Tibial artery (tissue), 4 donors: ENCODE measurements at places on chromosomes 3 and 15.

GRCh38 chr15:66941108-66941711 is 124.2 kb upstream of the SMAD3 start:
- H3K27me3 ChIP-seq, result no peaks in the 10 kb centered on the region
- H3K27ac ChIP-seq, result no peak overlapping the region
- no peaks in the 10 kb centered on the region for H3K36me3 ChIP-seq
- H3K4me3 ChIP-seq, result no peak overlapping the region
- DNase-seq, result peak; percentile 66

- DNase-seq, result no peak
- H3K4me3 ChIP-seq, result no peak overlapping the region
- no peaks in the 10 kb centered on the region for H3K27me3 ChIP-seq
- H3K4me1 ChIP-seq, result no peaks in the 10 kb centered on the region
- peaks cover 28% of the 10 kb centered on the region for H3K36me3 ChIP-seq
- no peak overlapping the region for H3K27ac ChIP-seq
These were observed 91.8 kb downstream of the LARS2 start for GRCh38 chr3:45480218-45480617.

GRCh38 chr3:125145751-125146475 is 66.6 kb downstream of the SLC12A8 start:
- no peak for DNase-seq
- no peaks in the 10 kb centered on the region for H3K36me3 ChIP-seq
- peaks cover 69% of the 10 kb centered on the region for H3K4me1 ChIP-seq
- H3K27me3 ChIP-seq, result no peaks in the 10 kb centered on the region

DNA sequence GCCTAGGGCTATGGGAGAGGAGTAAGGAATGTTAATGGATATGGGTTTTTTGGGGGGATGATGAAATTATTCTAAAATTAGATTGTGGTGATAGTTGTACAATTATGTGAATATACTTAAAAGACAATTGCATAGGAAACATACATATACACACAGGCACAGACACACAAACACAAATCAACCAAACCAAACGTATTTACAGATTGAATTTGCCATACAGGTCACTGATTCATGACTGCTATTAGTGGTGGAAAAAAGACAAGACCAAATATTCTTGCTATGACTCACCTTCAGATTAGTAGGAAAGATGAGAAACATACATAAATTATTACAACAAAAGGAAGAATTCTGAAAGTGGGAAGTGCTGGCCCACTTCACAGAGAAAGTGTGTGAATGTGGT is 85.3 kb downstream of the C3orf38 start:
- no peak overlapping the region for H3K27ac ChIP-seq
- no peaks in the 10 kb centered on the region for H3K27me3 ChIP-seq
- H3K4me3 ChIP-seq, result no peak overlapping the region
- no peak for DNase-seq

GRCh38 chr3:183584914-183585280 is 29.4 kb upstream of the KLHL6 start:
- no peak for DNase-seq
- no peak overlapping the region for H3K27ac ChIP-seq
- no peak overlapping the region for H3K4me3 ChIP-seq
- no peaks in the 10 kb centered on the region for H3K36me3 ChIP-seq

GRCh38 chr15:69340243-69340900 is 41.7 kb downstream of the PAQR5 start:
- no peak overlapping the region for H3K27ac ChIP-seq
- no peaks in the 10 kb centered on the region for H3K4me1 ChIP-seq
- no peak overlapping the region for H3K4me3 ChIP-seq

GRCh38 chr3:100270215-100270583 is 9.4 kb downstream of the TBC1D23 start:
- H3K36me3 ChIP-seq, result no peaks in the 10 kb centered on the region
- no peak overlapping the region for H3K4me3 ChIP-seq
- H3K27me3 ChIP-seq, result no peaks in the 10 kb centered on the region
- no peak for DNase-seq

DNA sequence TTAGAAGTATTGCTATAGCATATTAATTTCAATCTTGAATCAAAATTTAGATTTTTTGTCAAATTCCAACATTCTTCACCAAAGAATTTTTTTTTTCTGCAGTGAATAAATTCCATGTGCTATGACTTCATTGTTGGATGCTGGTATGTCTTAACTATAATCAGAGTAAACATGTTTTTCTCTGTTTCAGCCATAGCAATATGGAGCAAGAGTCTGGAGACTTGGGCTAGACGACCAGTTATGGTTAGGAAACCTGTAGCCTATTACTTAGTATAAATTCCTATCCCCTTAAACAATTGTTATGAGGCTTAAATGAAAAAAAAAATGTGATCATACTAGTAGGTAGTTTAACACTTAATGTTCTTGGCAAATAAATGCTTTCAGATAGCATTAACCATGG is 431.9 kb upstream of the FRG2C start:
- H3K27me3 ChIP-seq, result no peaks in the 10 kb centered on the region
- no peaks in the 10 kb centered on the region for H3K4me1 ChIP-seq
- no peaks in the 10 kb centered on the region for H3K36me3 ChIP-seq

DNA sequence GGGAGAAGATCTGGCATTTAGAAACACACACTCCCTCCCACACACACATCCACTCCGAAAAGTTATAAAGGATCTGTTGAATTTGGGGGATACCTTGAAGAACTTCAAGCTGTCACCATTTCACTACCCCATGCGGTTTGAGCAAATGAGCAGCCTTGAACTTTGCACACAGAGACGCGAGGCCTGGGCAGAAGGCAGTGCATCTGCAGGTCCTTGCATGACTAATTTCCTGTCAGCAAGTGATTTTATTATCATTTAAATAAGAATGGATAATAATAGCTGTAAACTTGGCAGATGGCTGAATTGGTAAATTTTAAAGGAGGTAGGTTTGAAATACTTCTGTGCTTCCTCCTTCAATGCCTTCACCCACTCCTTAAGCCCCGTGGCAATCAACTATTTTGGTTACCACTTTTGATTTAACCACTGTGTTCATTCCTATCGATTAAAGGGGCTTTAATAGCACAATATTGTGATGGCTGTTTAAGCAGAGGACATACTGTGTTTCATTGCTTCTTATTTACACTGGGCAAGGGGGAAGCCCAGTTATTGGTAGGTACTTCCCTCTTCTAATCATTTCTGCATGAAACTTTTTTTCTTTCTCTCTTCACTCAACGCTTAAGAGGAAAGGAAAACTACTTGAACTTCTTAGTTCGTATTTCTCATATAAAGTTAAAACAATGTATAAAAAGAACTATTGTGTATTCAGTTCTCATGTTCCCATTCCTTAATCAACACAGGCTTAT is 108.1 kb downstream of the ROBO2 start:
- H3K27me3 ChIP-seq, result no peaks in the 10 kb centered on the region
- DNase-seq, result no peak
- H3K4me1 ChIP-seq, result no peaks in the 10 kb centered on the region
- no peak overlapping the region for H3K4me3 ChIP-seq
- H3K27ac ChIP-seq, result no peak overlapping the region

DNA sequence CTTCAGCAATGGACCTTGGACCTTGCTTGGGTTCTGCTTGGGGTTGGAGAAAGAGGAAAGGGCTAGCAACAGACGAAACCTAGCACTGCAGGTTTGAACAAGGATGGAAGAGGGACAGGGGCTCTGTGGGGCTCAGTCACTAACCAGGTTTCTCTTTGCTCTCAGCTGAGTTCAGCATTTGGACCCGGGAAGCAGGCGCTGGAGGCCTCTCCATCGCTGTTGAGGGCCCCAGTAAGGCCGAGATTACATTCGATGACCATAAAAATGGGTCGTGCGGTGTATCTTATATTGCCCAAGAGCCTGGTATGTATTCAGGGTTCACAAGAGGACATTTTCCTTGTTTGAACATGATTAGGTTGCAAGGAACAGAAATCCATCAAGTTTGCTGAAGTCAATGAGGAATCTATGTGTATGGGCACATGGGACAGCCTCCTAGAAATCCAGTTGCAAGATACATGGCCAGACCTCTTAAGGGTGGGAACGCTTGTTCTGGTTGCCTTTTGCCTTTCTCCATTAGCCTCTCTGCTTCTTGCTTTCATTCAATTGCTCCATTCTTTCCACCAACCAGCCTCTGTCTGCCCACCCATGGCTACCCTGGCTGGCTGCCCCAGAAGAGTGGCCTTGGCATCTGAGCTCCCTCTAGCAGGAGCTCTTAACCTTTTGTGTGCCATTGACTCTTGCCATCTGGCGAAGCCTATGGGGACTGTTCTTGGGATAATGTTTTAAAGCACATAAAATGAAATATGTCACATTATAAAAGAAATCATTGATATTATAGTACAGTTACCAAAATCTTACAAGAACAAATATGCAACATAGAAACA is 55.9 kb downstream of the DNASE1L3 start:
- no peak overlapping the region for H3K4me3 ChIP-seq
- no peaks in the 10 kb centered on the region for H3K4me1 ChIP-seq
- no peaks in the 10 kb centered on the region for H3K27me3 ChIP-seq
- DNase-seq, result no peak

GRCh38 chr3:184582646-184583577 is 21.3 kb downstream of the EPHB3 start:
- H3K36me3 ChIP-seq, result peaks cover 30% of the 10 kb centered on the region
- peak overlapping the region; percentile 62 for H3K4me3 ChIP-seq
- peak overlapping the region; percentile 84 for H3K27ac ChIP-seq
- no peaks in the 10 kb centered on the region for H3K27me3 ChIP-seq
- DNase-seq, result peak; percentile 72

DNA sequence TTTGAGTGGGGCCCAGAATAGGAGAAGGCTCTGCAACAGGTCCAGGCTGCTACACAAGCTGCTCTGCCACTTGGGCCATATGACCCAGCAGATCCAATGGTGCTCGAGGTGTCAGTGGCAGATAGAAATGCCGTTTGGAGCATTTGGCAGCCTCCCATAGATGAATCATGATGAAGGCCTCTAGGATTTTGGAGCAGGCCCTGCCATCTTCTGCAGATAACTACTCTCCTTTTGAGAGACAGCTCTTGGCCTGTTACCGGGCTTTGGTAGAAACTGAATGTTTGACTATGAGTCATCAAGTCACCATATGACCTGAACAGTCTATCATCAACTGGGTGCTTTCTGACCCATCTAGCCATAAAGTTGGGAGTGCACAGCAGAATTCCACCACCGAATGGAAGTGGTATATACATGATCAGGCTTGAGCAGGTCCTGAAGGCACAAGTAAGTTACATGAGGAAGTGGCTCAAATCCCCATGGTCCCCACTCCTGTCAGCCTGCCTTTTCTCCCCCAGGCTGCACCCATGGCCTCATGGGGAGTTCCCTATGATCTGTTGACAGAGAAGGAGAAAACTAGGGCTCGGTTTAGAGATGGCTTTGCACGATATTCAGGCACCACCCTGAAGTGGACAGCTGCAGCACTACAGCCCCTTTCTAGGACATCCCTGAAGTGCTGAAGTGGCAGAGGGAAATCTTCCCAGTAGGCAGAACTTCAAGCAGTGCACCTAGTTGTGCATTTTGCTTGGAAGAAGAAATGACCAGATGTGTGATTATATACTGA is 971.4 kb downstream of the MCTP2 start:
- no peaks in the 10 kb centered on the region for H3K36me3 ChIP-seq
- no peaks in the 10 kb centered on the region for H3K27me3 ChIP-seq
- no peaks in the 10 kb centered on the region for H3K4me1 ChIP-seq
- H3K27ac ChIP-seq, result no peak overlapping the region
- no peak overlapping the region for H3K4me3 ChIP-seq

- H3K4me3 ChIP-seq, result no peak overlapping the region
- H3K36me3 ChIP-seq, result no peaks in the 10 kb centered on the region
- no peak overlapping the region for H3K27ac ChIP-seq
- no peaks in the 10 kb centered on the region for H3K27me3 ChIP-seq
- DNase-seq, result no peak
These were observed 6.2 kb upstream of the RBMS3 start for GRCh38 chr3:29274667-29275066.

DNA sequence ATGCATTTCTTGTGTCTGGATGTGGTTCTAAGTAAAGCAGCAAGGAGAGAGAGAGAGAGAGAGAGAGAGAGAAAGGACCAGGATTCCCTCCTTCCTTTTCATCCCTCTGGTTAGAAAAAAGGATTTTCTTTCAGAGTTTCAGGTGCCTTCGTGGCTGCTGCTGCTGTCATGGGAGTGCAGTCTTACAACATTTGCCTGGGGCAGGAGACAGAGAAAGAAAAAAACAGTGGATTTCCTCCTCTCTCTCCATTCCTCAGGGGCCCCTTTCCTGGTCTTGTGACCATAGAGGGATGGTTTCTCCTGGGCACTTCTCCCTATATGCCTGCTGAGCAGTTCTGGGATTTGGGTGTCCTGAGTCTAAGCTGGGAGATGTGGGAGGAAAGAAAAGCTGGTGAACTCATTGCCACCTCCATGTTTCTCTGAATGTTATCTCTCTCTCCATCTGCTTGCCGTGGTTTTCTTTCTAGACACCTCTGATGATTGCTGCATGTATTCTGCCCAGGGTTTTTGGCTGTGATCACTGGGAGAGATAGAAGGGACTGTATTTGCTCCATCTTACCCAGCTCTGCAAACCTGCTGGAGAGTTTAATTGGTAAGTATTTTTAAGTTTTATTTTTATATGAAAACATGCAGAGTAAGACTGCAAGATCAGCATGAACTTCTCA is 142.4 kb upstream of the RGMA start:
- H3K27me3 ChIP-seq, result no peaks in the 10 kb centered on the region
- H3K36me3 ChIP-seq, result no peaks in the 10 kb centered on the region
- H3K27ac ChIP-seq, result no peak overlapping the region
- no peak for DNase-seq
- no peaks in the 10 kb centered on the region for H3K4me1 ChIP-seq

DNA sequence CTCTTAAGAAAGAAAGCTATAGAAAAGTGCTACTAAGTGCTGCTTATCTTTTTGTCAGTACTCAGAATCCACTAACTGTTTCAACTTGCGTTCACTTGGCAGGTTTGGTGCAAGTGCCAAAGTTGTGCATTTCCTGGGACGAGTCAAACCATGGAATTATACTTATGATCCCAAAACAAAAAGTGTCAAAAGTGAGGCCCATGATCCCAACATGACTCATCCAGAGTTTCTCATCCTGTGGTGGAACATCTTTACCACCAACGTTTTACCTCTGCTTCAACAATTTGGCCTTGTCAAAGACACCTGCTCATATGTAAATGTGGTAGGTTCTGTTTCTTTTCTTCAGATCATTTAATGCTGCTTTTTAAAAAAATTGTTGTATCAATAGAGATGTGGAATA is 32.6 kb downstream of the GYG1 start:
- no peak overlapping the region for H3K4me3 ChIP-seq
- H3K36me3 ChIP-seq, result peaks cover 71% of the 10 kb centered on the region
- no peak overlapping the region for H3K27ac ChIP-seq

DNA sequence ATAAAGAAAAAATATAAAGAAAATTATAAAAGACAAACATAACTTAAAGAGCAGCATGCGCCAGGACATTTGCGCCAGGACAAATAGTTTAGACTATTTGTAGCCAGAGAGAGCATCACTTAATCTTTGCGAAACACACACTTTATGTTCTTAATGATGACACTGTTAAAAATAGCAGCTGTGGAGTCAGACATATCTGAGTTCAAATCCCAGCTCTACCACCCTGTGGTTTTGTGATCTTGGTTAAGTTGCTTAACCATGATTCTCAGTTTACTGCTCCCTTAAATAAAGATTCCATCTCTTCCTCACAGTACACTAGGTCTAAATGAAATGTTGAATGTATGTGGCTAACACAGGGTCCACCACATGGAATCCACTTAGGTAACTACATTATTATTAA is 31.4 kb downstream of the KCNMB2 start:
- H3K27ac ChIP-seq, result no peak overlapping the region
- no peaks in the 10 kb centered on the region for H3K36me3 ChIP-seq
- no peaks in the 10 kb centered on the region for H3K27me3 ChIP-seq
- no peak overlapping the region for H3K4me3 ChIP-seq
- DNase-seq, result no peak

- no peak for DNase-seq
- H3K36me3 ChIP-seq, result no peaks in the 10 kb centered on the region
- H3K27ac ChIP-seq, result peak overlapping the region; percentile 54
- peaks cover 73% of the 10 kb centered on the region for H3K4me1 ChIP-seq
- no peak overlapping the region for H3K4me3 ChIP-seq
- H3K27me3 ChIP-seq, result no peaks in the 10 kb centered on the region
These were observed 18.2 kb downstream of the TBC1D2B start for GRCh38 chr15:78059110-78059839.
